ENCODE measurements at places on chromosomes 13 and 19. TPM values are rescaled to one million over a fixed set of nuclear protein-coding genes. Genes with fewer than 3 reads are reported as not detected.

DNA sequence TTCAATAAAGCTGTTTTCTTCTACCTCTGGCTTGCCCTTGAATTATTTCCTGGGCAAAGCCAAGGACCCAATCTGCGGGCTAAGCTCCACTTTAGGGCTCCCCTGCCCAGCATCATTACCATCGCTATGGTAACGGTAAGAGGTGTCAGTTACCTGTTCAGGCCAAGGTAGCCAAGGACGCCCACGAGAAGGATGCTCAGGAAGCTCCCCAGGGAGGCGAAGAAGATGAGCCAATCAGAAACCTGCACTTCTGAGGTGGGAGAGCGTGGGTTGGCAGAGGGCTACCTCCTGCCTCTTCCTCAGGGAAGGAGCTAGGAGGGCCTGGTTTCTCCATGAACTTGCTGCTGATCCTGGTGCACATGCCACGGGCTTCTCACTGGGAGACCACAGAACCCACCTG, 24.7 kb downstream of the IL12RB1 start:
- no peak for DNase-seq

DNA sequence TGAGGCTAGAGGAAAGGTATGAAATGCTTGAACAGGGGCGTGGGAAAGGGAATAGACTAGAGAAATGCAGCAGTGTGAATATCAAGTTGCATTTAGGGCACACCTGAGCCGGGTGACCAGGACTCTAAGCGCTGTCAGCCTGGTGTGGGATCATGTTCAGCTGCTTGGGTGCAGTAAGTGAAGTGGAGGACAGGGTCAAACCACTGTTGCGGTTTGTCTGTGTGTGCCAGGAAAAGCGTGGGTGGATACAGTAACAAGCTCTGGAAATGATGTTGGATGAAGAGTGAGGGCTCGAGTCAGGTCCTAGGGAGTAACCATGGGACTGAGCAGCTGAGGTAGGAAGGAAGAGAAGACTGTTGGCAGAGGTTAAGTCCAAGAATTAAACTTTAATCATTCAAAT, 15.8 kb downstream of the DGKH start:
- no peak for DNase-seq

- DNase-seq = no peak
These were observed at the start of gene KIRREL2 for GRCh38 chr19:35856546-35857149. Gene KIRREL2, plus strand, starts transcription at chr19:35856911. Its CDS starts 209 bp downstream, at chr19:35857120.

GRCh38 chr19:48295458-48295857, 25.6 kb downstream of the ZNF114 start:
- no peak for DNase-seq

DNA sequence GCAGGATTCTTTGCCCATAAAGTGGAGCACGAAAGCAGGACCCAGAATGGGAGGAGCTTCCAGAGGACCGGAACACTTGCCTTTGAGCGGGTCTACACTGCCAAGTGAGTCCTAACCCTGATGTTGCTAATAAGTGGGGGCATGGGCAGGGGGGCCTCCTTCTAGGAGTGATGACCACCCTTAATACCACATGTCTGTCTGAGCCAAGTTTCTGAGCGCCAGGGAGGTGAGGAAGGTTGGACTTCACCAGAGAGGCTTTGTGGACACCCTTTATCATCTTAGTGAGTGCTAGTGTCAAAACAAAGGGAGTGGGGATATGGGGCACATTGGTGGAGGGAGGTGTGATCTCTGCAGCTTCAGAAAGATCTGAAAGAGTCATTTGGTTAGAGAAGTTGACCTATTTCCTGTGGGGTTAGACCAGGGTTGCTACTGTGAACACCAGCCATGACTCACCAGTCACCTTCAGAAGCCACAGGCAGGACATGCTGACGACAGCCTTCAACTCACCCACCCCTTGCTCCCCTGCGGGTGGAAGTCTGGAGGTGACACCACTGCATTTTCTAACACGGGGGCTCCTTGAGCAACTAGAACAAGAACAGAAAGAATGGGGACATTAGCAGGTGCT, 8.8 kb downstream of the ALOX5AP start:
- no peak for DNase-seq

DNA sequence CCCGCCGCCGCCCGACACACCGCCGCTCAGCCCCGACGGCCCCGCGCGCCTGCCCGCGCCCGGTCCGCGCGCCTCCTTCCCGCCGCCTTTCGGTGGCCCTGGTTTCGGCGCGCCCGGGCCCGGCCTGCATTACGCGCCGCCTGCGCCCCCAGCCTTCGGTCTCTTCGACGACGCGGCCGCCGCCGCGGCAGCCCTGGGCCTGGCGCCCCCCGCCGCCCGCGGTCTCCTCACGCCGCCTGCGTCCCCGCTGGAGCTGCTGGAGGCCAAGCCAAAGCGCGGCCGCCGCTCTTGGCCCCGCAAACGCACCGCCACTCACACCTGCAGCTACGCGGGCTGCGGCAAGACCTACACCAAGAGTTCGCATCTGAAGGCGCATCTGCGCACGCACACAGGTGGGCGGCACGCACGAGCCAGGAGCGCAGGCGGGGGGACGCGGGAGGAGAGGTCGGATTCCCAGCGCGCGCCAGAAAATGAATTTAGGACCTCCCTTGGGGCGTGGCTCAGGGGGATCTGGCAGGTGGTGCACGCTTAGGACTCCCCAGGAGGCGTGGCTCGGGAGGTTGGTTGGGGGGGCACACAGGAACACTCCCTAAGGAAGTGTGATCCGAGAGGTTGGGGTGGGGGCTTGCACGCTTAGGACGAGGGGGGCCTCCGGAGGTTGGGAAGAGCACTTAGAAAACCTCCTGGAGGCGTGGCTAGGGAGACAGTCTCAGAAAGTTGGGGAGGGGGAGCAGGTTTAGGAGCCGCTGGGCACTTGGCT, 1.2 kb downstream of the KLF2 start:
- no peak for DNase-seq

DNA sequence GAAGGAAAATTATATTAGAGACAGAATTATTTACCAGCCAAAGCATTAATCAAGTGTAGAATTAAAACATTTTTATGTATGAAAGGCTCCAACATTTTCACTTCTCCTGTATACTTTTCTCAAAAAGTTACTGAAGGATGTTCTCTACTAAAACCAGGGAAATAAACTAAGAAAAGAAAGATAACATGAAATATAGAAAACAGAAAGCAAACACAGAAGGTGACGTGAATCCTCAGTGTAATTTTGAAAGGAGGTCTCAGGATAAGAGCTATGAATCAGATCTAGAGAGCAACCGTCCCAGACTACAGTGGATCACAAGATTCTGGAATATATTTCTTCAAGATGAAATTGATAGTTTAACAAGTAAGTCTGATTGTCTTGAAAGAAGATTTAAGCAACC, 144.5 kb downstream of the CYSLTR2 start:
- no peak for DNase-seq

DNA sequence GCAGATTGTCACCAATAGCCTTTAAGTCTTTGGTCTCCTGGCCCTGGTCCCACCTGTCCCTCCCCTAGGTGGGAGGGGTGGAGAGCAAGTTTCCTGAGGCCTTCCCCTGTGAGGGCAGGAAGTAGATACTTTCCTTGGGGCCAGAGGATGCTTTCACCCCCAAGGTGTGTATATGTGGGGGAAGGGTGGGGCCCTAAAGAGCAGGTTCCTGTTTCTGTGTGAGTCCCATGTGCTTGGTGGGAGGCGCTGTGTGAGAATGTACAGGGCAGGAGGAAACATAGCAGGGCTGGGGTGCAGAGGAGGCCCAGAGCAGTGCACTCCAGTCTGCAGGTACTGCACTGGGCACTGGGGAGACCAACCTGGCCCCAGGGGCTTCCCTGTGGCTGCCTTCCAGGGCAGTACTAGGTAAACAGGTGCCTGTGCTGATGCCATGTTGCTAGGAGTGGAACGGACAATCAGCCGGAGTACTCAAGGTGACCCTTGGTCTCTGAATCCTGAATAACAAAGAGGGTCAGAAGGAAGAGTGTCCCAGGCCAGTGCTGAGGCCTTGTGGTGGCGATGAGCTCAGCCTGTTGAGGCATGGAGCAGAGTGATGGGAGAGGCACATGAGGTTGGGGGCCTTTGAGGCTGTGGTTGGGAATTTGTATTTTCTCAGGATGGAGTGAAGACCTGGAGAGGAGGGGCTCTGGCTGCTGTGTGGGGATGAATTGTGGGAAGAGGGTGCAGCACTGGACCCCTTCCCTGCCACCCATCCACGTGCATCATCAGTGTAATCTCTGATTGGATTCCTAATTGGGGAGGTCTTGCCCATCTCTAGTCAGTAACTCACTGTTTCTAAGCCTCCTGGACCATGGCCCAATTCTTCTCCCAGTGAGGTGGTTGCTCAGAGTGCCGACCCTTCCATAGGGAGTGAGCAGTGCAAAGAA, 5.1 kb downstream of the EGLN2 start:
- DNase-seq = no peak

The CERS1 gene
- total RNA-seq = 0.29 TPM

The TMPRSS9 gene
- not detected for total RNA-seq

The TPP2 gene
- 50.2 TPM for total RNA-seq

The GPR12 gene
- total RNA-seq = 0.33 TPM

The WDR83 gene
- total RNA-seq = 10.2 TPM

The CYP2F1 gene
- total RNA-seq = not detected

The ZNF136 gene
- 11.5 TPM for total RNA-seq

The PLIN5 gene
- 26.2 TPM for total RNA-seq

Data from breast epithelium (tissue), 4 donors.